ENCODE measurements at places on chromosomes 5 and 9. TPM values are rescaled to one million over a fixed set of nuclear protein-coding genes. Genes with fewer than 3 reads are reported as not detected.

Gene LMAN2
- total RNA-seq: 117 TPM

Gene PCDHA1
- not detected for total RNA-seq

Gene DMRTA1
- total RNA-seq: not detected

Gene PPIC
- not detected for total RNA-seq

Gene PPP3R2
- not detected for total RNA-seq

Gene PPP2R2B
- 2.1 TPM for total RNA-seq

Gene NMUR2
- not detected for total RNA-seq

Gene SPINK6
- not detected for total RNA-seq

Gene ERCC8
- total RNA-seq: 13.0 TPM

Gene FAM13B
- 17.1 TPM for total RNA-seq

Gene LCN12
- 0.73 TPM for total RNA-seq

Gene FOXB2
- not detected for total RNA-seq

Data from activated CD8-positive, alpha-beta memory T cell treated with anti-CD3 and anti-CD28 coated beads for 36 hours (primary cell).